ENCODE measurements at places on chromosomes 4 and X. TPM values are rescaled to one million over a fixed set of nuclear protein-coding genes. Genes with fewer than 3 reads are reported as not detected.

DNA sequence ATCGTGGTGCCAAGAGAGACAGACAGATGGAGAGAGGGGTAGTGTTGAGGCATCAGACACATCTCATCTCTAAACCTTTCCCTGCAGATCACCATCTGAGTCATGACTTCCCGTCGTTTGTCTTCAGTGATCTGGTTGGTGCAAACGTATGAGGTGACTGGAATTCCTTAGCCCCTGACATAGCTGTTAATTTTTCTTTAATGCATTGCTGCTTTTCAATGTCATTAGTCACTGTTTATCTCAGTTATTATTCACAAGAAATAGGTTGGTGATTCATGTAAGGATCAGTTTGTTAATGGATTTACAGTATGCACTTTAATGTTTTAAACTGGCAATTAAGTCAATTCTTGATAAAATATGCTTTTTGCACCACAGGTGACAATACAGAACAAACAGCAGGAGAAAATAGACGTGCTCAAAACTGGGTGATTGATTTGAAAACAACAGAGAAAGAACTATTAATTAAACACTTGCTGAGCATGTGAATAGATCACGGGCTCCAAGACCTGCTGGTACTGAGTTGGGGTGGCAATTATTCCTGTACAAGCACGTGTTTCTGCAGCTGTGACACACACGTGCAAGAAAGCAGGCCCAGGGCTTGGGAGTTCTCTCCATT, 1.3 kb upstream of the TMEM154 start:
- DNase-seq, result peak; percentile 97

The XKRX gene
- total RNA-seq, result 0.30 TPM

DNA sequence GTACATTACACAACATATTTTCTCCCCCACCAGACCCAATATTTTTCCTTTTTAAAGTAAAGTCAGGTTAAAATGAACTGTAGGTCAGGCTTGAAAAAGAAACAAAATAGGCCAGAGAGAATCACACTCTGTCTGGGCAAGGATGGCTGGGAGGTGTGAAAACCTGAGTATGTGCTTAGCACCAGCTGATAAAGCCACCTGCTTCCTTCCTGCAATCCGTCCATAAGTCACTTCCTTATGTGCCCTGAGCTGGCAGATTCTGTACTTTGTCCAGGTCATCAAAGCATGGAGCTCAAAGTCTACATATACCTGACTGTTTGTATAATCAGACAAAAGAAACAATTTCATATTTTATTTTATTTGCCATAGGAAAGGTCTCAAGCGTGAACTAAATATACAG, 37.7 kb downstream of the ANTXR2 start:
- DNase-seq, result no peak

GRCh38 chr4:23484689-23485088, 405.2 kb downstream of the PPARGC1A start:
- DNase-seq, result peak; percentile 19

- DNase-seq, result no peak
These were observed 24.7 kb downstream of the CUL4B start for GRCh38 chrX:120536061-120536460.

- no peak for DNase-seq
These were observed 103.7 kb upstream of the SCML1 start for GRCh38 chrX:17633546-17633945.

The RIPPLY1 gene
- not detected for total RNA-seq

- DNase-seq, result no peak
These were observed 25.3 kb upstream of the ZMAT1 start for GRCh38 chrX:101957174-101957573.

DNA sequence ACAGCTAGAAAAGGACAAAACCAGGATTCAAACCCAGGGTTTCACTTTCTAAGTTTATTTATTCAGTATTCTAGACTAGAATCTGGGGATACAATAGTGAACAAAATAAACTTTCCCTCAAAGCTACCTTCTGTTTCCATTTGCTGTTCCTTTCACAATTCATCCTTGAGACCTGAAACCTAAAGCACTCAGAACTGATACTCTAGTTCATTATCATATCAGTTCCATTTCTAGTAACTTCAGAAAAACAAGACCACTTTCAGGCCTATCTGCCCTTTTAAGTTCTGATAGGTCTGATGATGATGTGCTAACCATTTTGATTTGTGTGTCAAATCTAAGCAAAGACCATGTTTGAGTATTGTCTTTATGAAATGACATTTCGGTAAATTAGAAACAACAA, 7.8 kb upstream of the XK start:
- no peak for DNase-seq

DNA sequence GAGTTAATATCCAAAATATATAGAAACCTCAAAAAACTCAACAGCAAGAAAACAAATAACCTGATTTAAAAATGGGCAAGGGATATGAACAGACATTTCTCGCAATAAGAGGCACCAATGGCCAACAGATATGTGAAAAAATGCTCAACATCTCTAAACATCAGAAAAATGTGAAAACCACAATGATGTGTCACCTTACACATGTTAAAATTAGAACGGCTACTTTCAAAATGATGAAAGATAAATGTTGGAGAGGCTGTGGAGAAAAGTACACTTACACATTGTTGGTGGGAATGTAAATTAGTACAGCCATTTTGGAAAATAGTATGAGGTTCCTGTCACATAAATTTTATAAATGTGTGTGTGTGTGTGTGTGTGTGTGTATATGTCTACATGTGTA, 731.3 kb downstream of the DMD start:
- no peak for DNase-seq

GRCh38 chr4:153166716-153167501, 37.3 kb upstream of the TRIM2 start:
- DNase-seq, result peak; percentile 95

GRCh38 chr4:110197529-110198042, 829 bp downstream of the ELOVL6 start:
- peak; percentile 16 for DNase-seq

GRCh38 chr4:637536-638280, 12.3 kb downstream of the PDE6B start:
- no peak for DNase-seq

The ADH7 gene
- not detected for total RNA-seq

The RGN gene
- 1.6 TPM for total RNA-seq

GRCh38 chr4:56817840-56818491, 3.5 kb downstream of the SPINK2 start:
- DNase-seq, result peak; percentile 72

The F11 gene
- total RNA-seq, result not detected

The PF4V1 gene
- total RNA-seq, result 13.5 TPM

DNA sequence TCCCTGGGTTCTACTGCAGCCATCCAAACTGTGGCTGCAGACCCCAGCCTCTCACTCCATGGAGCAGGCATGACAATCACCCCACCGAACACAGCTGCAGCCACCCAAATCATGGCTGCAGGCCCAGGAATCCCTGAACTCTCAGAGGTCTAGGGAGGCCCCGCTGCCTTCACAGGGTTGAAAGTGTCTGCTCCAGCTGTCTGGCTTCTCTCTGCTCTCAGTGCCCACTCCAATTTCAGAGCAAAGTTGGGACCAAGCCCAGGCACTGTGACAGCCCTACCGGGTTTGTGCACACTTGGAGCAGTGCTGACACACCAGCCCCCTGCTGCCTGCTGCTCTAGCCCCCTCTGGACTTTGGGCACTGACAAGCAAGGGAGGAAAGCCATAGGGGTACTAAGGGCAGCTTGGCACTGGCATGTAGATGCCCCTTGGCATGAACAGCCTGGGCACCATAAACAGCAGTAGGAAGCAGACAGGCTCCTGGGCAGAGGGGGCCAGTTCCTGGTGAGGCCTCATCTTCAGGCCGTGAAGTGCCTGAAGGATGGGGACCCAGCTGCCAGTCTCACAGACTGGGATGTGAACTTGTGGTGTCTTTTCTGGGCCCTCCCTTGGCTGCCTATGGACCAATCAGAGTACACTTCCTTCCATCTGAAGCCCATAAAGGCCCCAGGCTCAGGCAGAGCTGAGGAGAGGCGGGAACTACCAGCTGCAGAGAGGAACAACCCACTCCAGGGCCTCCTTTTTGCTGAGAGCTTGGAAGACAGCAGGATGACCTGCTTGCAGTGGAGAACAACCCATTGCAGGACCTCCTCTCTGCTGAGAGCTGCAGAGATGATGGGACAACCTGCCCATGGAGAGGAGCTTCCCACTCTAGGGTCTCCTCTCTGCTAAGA, 68.8 kb downstream of the TECRL start:
- no peak for DNase-seq

The GPR143 gene
- total RNA-seq, result 58.2 TPM

The PARM1 gene
- total RNA-seq, result 0.35 TPM

DNA sequence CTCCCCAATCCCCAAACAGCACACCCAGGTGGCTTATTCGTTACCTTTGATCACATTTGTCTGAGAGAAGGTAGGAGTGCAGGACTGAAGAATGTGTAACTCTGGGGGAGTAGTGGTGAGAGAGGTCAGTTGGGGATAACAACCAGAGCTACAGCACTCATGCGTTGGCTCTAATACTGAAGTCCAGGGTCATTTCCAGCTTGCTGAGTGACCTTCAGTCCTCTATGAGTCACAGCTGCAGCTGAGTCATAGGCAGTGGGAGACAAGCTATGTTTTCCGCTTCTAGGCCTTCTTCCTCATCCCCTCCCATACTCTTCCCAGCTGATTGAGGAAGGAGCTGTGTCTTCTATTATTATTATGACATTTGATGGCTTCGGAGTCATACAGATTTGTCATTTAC, 31.6 kb upstream of the CT47C1 start:
- DNase-seq, result peak; percentile 93

DNA sequence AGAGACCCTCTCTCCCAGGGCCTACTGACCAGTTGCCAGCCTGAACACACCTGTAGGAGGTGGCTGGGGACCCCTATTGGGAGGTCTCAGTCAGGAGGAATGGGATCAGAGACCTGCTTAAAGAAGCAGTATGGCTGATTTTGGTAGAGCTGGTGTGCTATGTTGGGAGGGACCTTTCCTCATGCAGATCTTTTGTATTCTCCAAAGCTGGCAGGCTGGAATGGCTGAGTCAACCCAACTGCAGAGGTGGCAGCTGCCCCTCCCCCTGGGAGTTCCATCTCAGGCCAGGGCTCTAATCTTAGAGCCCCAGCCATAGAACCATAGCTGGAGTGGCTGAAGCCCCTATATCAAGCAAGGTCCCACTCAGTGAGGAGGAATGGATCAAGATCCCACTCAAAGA, 279.3 kb upstream of the BMP3 start:
- DNase-seq, result no peak

- DNase-seq, result peak; percentile 16
These were observed 347.4 kb downstream of the FAM47B start for GRCh38 chrX:35289952-35290351.

- DNase-seq, result peak; percentile 69
These were observed 51.7 kb downstream of the GASK1B start for GRCh38 chr4:158121161-158121579.

The CT45A10 gene
- total RNA-seq, result not detected

The BMX gene
- total RNA-seq, result 0.35 TPM

The SLC4A4 gene
- 12.0 TPM for total RNA-seq

The ITGB1BP2 gene
- 1.1 TPM for total RNA-seq

DNA sequence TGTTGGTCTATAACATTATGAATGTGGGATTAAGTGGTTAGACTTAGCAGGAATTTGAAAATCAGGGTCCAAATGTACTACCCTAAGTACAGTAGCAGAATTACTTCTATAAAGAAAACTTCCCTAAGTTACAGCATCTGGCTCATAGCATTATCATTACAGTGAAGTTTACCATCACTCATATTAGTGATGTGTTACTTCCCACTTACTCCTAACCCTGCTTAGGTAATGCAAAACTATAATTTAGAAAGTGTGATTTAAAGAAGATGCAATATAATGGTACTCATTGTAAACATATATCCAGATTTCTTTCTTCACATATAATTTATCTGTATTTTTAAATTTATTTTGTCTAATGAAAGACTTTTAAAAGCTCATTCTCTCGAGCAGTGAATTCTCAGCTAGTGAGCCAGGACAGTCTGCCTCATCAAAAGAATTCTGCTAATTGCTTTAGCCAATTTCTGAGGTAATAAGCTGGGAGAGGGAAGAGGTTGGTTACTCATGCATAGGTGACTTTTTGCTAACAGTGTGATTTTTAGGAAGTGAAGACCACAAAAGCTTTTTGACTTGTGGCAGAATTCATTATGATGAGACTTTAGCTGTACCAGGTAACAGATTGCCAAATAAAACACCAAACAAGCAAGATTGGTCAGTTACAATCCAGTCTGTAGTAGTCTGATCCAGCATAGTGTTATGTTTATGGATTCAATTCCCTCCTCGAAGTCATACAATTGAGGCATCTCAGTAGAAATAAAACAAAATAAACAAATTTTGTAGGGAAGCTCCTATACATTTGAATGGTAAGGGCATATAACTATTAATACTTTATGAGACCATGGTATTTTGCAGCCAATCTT, 21.0 kb downstream of the PLS3 start:
- DNase-seq, result peak; percentile 46

- no peak for DNase-seq
These were observed 50.4 kb upstream of the ANKRD50 start for GRCh38 chr4:124762956-124763355.

The HPGDS gene
- not detected for total RNA-seq

DNA sequence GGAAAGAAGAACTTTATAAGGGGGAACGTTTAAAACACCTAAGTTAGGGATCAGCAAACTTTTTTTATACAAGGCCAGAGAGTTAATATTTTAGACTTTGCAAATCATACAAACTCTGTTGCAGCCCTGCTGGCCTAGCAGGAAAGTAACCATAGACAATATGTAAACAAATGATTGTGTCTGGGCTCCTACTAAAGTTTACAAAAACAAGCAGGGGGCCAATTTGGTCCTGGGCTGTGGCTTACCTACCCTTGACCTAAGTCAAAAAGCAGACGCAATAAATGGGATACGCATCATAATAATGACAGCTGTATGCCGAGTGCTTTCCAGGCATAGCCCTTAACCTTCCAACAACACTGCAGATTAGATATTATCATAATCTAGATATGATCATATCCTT, 4.9 kb downstream of the TASL start:
- DNase-seq, result no peak

DNA sequence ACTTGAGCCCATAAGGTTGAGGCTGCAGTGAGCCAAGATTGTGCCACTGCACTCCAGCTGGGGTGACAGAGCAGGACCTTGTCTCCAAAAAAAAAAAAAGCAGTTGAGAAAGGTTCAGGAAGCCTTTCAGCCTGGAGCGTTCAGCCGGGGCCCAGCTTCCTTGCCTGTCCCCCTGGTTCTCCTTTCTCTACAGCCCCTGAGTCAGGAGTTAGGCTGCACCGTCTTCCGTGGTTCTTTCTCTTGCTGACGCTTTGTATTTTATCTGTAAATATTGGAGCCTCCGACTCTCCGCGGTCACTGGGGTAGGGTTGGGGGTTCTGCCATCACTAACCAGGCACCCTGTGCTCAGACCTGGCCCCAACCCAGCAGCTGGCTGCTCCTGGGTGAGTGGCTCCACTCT, 13.8 kb upstream of the UVSSA start:
- no peak for DNase-seq

The ATRX gene
- 66.2 TPM for total RNA-seq

DNA sequence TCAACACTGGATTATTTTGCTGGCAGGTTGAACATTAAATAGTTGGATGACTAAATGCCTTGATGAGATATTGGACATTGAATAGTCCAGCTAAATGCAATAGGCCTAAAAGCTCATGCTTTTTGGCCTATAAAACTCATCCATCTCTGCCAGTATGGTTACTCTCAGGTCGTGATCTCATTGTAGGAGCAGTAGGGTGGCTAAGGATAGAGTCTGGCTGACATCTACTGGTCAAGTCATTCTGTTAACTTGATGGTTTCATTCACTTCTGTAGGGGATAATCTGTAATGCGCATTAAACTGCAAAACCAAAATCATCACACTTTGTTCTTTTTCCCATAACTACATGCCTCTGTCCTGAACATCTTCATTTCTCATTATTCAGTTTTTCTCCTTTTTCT, 227.0 kb downstream of the DKK2 start:
- DNase-seq, result peak; percentile 27

GRCh38 chr4:134178706-134179105, 22.9 kb downstream of the PABPC4L start:
- DNase-seq, result no peak

- DNase-seq, result peak; percentile 66
These were observed 121.7 kb upstream of the DIPK2B start for GRCh38 chrX:45322382-45322781.
